ENCODE measurements at places on chromosomes 1 and 21. TPM values are rescaled to one million over a fixed set of nuclear protein-coding genes. Genes with fewer than 3 reads are reported as not detected.
A peak's percentile ranks its signal among the peaks of the same experiment; 100 is the strongest.

The C1orf94 gene
- not detected for total RNA-seq

The ARHGAP30 gene
- total RNA-seq, result 156 TPM

The TDRD5 gene
- not detected for total RNA-seq

GRCh38 chr1:231036416-231036815 is 3.6 kb downstream of the FAM89A start:
- no peak for DNase-seq

DNA sequence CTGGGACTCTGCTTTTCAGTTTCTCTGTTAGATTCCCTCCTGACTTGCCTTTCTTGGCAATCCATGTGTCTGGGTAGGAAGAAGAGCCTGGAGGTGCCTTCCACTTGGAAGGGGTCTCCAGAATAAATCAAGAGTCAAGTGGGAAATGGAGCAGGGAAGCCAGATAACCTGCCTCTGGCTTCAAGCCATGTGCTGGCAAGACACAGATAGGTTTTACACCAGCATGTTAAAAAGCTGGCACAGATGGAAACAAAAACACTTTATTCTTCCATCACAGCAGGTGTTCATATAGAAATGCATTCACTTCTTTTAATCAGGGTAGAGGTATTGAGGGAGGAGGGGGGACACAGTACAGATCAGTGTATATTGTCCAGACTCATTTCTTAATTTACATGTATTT is 356.9 kb upstream of the RUNX1 start:
- DNase-seq, result no peak

GRCh38 chr1:236103646-236104218 is 38.6 kb upstream of the GPR137B start:
- peak; percentile 24 for DNase-seq

DNA sequence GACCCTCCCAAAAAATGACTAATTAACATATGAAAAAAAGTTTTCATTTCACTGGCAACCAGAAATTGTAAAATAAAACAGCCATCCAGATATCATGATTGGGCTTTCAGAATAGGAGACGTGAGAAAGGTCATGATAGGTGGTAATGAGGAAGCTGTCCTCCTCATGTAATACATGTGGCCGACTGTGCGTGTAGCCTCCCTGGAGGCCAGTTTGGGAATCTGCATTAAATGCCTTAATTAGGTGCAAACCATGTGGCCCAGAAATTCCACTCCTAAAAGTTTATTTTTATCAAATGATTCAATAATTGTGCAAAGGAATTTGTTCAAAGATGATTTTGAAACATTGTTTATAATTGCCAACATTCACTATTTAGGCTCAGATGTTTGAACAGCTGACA is 127.6 kb upstream of the C1orf105 start:
- DNase-seq, result no peak

DNA sequence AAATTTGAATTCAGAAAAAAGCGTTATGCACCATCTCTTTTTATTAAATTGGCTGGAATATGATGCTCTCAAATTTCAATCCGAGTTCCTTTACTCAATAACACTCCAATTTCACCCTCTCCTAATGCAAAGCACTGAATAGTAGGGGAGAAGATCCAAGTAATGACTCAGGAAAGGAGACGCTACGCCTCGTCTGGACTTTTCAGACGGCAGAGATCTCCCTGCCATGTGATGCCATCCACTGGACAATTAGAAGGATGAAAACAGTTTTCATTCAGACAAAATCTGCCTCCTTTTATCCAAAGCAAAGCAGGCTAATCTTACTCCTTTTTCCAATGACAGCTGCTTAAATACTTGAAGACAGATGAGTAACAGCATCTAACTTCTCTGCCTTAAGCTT is 242.4 kb upstream of the GREM2 start:
- no peak for DNase-seq

DNA sequence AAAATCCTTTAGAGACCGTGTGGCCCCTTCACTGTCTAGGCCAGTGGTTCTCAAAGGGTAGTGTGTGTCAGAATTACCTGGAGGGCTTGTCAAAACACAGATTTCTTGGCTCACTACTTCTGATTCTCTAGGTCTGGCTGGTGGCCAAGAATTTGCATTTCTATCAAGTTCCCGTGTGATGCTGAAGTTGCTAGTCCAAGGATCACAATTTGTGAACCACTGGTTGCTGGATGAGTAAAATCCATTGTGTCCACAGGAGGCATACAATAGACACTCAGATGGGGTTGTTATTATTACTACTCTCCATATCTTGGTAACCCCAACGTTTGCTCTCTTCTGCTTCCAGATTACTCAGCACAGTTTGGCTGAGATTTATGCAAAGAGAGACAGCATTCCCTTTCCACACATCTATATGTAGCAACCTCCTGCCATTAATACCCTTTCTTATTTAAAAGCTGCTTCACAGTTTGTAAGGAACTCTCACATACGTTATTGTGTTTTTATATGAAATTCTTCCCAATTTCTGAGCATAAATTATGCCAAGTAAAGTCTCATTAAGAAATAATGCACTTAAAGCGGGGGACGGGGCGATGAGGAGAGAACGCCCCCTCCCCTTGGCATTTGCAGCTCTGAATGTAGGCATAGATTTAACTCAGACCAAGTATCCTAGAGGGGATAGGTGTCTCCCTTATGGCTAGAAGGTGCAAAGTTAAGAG is 720 bp upstream of the TMCC2 start:
- DNase-seq, result no peak

DNA sequence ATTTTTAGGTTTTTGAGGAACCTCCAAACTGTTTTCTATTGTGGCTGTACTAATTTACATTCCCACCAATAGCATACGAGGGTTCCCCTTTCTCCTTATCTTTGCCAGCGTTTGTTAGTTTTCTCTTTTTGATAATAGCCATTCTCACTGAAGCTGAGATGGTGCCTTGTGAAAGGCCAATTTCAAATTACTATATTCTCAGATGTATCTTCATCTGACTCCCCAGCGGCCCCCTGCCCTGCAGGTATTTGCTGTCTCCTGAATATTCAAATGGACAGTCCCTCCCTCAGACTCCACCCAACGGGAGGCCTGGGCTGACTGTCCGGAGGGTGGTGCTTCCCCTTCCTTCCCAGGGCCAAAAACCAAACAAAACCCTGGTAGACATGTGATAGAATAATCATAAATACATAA is 33.5 kb upstream of the TARBP1 start:
- no peak for DNase-seq

DNA sequence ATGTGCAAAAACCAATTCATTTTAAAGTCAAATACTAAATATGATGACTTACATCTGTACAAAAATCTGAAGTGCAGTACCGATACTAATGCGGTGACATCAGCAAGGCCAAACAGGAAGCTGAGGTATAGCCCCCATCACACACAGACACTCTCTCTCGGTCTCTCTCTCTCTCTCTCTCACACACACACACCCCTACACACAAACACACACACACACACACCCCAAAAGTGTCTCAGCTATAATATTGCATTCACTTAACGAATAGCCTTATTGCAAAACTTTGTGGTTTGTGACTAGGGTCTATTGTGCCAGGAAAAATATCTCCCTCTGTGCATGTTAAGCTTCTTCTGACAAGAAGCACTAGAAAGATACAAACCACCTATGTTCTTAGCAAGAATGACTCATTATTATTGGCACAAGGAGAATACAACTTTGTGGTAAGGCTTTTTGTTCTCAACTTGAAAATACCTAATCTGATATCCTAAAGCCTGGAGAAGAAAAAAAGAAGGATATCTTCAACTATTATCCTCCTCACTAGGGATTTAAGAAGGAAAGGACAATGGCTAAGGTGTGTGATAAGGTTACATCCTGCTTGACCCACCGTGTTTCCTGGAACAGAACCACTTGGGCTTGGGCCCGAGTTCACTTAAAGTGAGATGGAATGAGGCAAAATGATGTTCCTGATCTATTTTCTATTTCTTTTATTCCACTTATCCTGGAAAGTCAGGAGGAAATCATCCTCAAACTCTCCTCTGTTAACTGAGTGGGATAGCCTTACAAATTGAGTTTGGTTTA is 107.1 kb downstream of the NIBAN1 start:
- no peak for DNase-seq
